Natural killer cell treated with Interleukin-12 subunit alpha and Interleukin-12 subunit beta and Interleukin-15 and Interleukin-18, amount 100 ng/mL, for 72 hours (primary cell): ENCODE measurements at places on chromosomes 1 and 21. TPM values are rescaled to one million over a fixed set of nuclear protein-coding genes. Genes with fewer than 3 reads are reported as not detected.

- no peaks in the 10 kb centered on the region for H3K36me3 ChIP-seq
- no peak for DNase-seq
- H3K27ac ChIP-seq: no peak overlapping the region
- H3K4me3 ChIP-seq: no peak overlapping the region
- no peaks in the 10 kb centered on the region for H3K27me3 ChIP-seq
These were observed 4.4 kb upstream of the PEA15 start for GRCh38 chr1:160200786-160201185.

Gene USH2A
- not detected for total RNA-seq

DNA sequence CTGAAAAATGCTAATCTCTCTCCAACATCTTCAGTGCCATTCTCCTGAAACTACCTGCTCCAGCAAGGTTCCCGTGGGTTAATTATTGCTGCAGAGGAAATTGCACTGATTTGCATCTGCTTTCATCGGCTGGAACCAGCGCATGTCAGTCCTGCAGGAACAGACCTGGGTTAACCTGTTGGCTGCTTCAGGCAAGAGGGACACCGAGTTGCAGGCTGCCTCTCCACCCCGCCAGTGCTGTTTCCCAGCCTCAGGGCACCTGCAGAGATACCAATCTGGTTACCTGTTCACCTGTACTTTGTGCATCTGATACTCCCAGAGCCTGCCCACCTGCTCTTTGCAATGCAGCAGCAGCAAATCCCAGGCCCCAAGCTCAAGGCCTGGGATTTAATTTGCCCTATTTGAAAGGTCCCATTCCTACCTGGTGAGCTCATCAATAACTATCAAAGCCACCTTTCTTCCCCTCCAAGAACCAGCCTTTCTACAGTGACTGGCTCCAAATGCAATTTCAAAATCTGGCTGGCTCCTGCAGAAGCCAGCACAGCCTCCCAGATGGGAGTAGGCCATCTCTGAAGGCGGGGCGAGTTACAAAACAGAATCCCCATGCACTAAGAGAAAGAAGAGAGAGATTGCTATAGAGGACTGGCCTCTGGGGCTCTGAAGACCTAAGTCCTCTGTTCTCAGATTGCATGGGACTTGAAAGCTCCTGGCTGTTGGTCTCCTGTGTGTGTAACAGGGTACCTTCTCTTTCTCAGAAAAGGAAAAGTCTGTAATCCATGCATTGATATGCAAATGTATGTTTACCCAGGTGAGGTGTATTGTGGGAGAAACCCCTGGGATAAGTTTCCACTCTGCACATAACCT, 67.8 kb downstream of the TOMM20 start:
- DNase-seq: no peak
- H3K4me3 ChIP-seq: no peak overlapping the region

Gene RHCE
- total RNA-seq: not detected

Gene KCNA2
- total RNA-seq: 0.62 TPM

- H3K4me3 ChIP-seq: no peak overlapping the region
- H3K27ac ChIP-seq: no peak overlapping the region
- DNase-seq: no peak
These were observed 16.1 kb upstream of the PEX10 start for GRCh38 chr1:2428490-2428889.

DNA sequence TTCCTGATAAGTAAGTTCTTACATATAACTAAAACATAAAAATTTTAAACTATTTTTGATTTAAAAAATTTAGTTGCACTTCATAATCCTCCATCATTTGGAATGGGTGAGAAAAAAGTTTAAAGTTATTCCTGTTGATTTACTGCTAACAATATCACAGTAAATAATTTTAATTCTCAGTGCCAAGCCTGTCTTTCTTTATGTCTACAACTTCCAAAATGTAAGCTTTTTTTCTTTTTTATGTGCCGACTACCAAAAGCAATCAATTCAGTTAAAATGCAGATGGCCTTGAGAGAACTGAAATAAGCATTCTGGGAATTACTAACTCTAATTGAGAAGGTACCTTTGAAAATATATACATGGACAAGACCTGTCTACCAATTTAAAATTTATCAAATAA, 1224.3 kb upstream of the B3GALT2 start:
- H3K36me3 ChIP-seq: peaks cover 14% of the 10 kb centered on the region
- DNase-seq: no peak
- no peaks in the 10 kb centered on the region for H3K27me3 ChIP-seq
- H3K4me1 ChIP-seq: no peaks in the 10 kb centered on the region
- no peak overlapping the region for H3K27ac ChIP-seq

Gene FCMR
- 6.8 TPM for total RNA-seq

GRCh38 chr1:206716870-206717673, 32.4 kb downstream of the MAPKAPK2 start:
- no peak for DNase-seq
- no peaks in the 10 kb centered on the region for H3K27me3 ChIP-seq
- no peaks in the 10 kb centered on the region for H3K36me3 ChIP-seq

Gene MACF1
- total RNA-seq: 370 TPM

Gene PGLYRP4
- total RNA-seq: not detected

Gene POU2F1
- 22.9 TPM for total RNA-seq

- DNase-seq: no peak
- peaks cover 3% of the 10 kb centered on the region for H3K4me1 ChIP-seq
- no peaks in the 10 kb centered on the region for H3K27me3 ChIP-seq
- H3K4me3 ChIP-seq: no peak overlapping the region
- H3K36me3 ChIP-seq: no peaks in the 10 kb centered on the region
These were observed 88.8 kb upstream of the PRDX6 start for GRCh38 chr1:173388352-173388751.

DNA sequence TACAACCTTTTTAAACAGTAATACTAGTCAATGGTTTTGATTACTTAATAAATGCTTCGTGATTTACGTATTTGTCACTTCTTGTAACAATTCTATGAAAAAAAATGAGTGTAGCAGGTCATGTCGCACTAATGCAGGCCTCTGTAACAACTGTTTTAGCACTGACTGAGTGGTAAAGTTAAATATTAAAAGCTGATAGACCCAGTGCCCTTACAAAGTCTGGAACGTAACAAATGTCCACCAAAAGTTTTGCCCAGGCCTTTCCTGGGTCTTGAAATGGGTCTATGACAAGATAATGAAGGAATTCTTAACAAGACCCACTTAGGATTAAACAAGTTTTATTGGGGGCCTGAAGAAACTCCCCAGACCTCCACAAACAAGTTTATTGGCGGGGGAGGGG, 304.6 kb upstream of the DEPDC1 start:
- DNase-seq: no peak
- no peak overlapping the region for H3K4me3 ChIP-seq

DNA sequence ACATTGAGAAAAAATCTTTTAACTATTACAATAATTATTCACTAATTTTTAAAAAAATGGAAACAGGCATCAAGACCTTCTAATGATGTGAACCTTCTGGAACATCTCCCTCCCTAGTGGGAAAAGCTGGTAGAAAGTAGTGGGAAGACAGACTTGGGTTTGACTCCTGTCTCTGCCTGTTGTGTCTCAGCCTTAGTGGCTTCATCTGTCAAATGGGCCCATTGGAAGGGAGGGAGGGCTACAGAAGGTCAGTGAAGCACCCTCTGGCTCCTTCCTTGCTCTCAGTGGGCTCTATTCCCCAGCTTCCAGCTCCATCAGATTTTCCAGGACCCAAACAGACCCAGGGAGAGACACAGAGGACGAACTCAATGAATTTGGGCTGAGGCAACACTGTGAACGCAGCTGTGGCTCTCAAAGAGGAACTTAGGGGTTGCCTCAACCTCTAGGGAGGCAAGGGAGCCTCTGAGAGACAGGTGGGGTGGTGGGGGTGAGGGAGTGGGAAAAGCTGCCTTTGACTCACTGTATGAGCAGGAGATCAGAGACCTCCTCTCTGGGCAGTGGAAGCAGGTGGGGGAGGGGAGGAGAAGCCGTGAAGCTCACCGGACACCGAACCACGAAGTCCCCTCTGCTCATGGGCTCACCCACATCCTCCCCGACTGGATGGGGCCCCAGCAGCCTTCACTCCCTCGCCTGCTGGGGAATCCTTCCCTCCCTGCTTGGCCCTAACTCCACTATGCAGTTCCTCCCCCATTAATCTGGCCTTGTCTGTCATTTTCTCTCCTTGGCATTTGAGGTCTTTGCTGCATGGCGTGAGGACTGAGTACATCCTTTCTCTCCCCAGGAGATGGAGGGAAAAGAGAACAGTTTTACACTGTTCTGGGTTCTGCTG, 4.5 kb downstream of the CNR2 start:
- H3K36me3 ChIP-seq: no peaks in the 10 kb centered on the region
- DNase-seq: peak; percentile 70
- peak overlapping the region; percentile 78 for H3K4me3 ChIP-seq
- H3K27ac ChIP-seq: peak overlapping the region; percentile 69
- H3K27me3 ChIP-seq: peaks cover 7% of the 10 kb centered on the region

Gene OPTC
- total RNA-seq: not detected

DNA sequence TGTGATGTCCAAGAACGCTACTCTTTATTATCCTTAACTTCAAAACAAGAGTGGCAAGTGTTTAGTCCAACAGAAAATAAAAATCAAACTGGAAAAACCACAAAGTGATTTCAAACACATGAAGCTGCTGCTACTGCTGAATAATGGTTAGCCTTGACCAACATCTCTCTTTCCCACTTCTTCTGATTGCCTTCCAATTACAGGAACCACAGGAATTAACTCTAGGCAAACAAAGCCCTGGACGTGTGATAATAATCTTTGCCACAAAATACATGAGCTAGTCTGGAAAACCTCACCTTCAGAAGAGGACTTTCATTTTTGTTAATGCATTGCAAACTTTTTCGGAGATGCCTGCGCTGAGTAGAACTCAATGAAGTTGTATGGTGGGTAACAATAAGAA, 48.6 kb upstream of the COL11A1 start:
- DNase-seq: no peak
- H3K27ac ChIP-seq: no peak overlapping the region
- peaks cover 4% of the 10 kb centered on the region for H3K36me3 ChIP-seq
- H3K27me3 ChIP-seq: no peaks in the 10 kb centered on the region
- H3K4me1 ChIP-seq: no peaks in the 10 kb centered on the region
